Stimulated activated naive CD4-positive, alpha-beta T cell (primary cell): ENCODE measurements at places on chromosomes 7 and 10.
A peak's percentile ranks its signal among the peaks of the same experiment; 100 is the strongest.

DNA sequence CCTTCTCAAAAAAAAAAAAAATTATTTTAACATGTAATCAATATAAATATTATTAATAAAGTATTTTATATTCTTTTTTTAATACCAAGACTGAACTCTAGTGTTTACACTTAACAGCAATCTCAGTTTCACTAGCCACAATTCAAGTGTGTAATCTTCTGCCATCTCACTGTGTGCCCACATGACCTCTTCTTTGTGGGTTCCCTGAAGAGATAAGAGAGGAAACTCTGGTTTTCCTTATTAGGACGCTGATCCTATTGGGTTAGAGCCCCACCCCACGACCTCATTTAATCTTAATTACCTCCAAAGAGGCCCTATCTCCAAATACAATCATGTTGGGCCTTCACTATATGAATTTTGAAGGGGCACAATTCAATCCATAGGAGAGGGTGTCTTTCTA, 177.6 kb downstream of the STK31 start:
- DNase-seq: no peak

DNA sequence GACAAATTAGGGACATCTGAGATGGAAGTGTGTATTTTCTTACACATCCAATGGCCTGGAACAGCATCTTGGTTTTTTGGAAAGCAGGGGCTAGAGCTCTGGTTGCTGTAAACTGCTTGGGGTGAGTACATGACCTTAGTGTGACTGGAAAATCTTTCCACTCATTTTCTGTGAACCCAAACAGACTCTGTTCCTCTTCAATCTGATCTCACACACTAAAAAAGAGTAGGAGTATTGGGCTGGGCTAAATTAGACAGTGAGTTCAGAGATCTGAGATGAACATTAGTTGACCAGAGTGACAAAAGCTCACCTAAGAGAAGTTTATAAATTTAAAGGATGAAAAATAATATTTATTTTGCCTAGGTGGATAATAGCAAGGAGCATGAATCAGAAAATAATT, 59.2 kb downstream of the OR13A1 start:
- no peak for DNase-seq

GRCh38 chr10:13617116-13617515, 30.4 kb downstream of the PRPF18 start:
- DNase-seq: no peak

- DNase-seq: no peak
Observed at GRCh38 chr7:117193564-117193963, 129.3 kb downstream of the WNT2 start.

GRCh38 chr7:35869810-35870209, 69.0 kb downstream of the SEPTIN7 start:
- DNase-seq: no peak

DNA sequence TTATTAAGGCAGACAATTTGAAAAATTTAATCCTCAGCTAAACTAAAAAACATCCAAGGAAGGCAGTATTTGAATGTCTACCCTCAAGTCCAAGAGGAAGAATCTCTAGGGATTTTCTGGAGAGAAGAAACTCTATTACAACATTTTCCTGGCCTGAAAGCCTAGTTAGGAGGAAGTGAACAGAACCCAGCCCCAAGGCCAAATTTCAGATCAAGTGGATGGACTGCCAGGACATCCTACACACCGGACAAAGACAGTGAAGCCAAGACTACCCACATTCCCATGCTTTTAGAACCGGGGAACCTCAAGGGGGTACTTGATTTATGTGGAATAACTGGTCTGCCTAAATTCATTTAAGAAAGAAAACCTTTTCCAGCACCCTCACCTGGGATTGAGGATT, 108.9 kb upstream of the MEOX2 start:
- no peak for DNase-seq

DNA sequence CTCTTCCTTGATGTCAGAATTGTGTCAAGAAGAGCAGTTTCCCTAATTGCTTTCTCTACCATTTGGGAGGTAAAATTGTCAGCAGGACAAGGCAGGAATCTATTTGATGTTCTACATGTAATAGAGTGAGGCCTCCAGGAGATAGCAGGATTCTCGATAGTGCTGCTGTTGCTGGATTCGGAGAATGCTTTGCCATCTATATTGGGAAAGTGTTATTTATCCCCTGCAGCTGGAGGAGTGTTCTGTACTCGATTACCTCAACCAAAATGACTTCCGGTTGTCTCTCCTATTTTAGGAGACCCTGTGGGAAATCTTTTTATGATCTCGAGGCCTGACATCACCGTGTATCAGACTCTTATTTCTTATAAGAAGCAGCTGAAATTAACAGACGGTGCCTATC, 217.1 kb downstream of the TMEM178B start:
- DNase-seq: no peak

DNA sequence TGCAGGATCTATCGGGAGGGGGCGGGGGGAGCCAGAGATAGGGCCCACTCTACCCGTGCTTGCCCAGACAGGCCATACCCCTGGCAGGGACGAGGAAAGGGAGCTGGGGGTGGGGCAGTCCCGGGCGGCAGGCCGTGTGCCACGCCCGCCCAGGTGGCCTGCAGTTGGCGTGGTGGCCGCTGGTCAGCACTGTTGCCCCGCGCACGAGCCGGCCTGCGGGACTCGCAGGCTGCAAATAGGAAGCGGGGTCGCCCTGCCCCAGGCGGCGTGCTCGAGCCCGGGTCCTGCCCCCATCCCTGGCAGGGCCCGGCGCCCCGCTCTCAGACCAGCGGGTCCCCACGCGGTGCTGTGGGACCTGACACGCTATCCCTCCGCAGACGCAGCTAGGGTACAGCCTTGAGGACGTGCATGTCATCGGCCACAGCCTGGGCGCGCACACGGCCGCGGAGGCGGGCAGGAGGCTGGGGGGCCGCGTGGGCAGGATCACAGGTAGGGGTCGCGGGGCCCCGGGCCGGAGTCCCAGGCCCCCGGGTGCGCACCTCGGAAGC, 6.7 kb downstream of the PNLIPRP2 start:
- no peak for DNase-seq

GRCh38 chr7:128361411-128362379, at the start of gene PRRT4:
Gene PRRT4, minus strand, starts transcription at chr7:128361690.
- peak; percentile 22 for DNase-seq

DNA sequence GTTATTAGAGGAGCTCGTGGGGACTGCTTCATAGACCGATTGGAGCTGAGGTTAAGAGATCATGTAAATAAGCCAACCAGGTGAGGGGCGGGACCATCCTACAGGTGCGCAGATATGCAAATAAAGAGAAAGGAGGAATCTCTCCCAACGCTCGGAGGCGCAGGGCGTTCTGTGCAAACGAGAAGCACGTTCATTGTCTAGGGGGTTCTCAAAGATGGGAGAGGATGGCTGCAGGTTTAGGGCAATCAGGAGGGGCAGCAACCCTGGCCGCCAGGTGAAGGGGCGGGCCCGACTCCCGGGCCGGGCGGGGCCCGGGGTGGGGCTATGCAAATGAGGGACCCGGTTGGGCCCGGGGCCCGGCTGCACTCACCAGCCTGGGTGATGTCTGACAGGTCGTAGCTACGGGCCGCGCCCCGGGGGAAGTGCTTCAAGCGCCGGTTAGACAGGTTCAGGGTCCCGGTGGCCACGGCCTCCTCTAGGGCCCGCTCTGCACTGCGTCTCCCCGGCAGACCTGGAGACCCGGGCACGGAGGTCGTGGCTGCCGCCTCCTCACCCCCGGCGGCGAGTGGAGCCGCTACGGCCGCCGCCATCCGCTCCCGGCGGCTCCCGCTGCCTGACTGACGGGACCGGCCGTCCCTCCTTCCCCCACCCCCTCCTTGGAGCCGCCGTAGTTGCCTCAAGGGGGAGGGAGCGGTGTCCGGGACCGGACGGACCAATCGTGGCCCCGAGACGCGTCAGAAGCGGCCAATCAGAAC, at the start of gene LRCH4:
TSS of gene LRCH4 (minus strand) at position 619 of the 755 bp plus-strand sequence. CDS start at position 590, 29 bp downstream.
- DNase-seq: peak; percentile 71

- no peak for DNase-seq
Observed at GRCh38 chr7:18450019-18450418, 45.5 kb upstream of the HDAC9 start.

- DNase-seq: no peak
Observed at GRCh38 chr10:69107176-69107490, 16.8 kb upstream of the VPS26A start.

GRCh38 chr10:32131388-32131787, 75.2 kb upstream of the KIF5B start:
- DNase-seq: no peak

GRCh38 chr10:11328264-11329061, 283.0 kb downstream of the USP6NL start:
- DNase-seq: no peak

GRCh38 chr7:158017111-158018097, 570.2 kb downstream of the PTPRN2 start:
- no peak for DNase-seq

DNA sequence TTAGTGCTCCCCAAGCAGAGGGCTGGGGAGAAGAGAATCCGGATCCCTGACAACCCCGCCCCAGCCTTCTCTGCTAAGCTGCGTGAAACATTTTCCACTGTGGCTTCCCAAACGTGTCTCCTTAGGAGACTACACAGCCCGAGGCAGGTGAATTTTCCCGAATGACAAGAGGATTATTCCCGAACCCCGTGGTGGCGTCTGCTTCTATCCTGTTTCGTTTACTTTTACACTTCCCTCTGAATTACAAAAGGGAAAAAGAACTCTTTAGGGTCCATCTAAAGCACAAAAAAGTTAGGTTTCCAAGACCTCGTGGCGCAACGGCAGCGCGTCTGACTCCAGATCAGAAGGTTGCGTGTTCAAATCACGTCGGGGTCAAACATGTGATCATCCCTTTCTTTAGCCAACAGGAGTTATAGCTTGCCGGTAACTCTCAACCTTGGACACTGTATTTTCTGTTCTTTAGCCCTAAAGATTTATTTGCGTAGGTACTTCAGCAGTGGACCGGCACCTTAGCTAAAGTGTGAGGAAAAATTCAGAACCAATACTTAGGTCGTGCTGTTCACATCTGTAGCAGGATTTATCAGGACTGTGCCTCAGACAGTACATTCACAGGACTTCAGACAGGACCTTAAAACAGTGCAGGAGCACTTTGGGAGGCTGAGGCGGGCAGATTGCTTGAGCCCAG, 3.2 kb upstream of the ZNF789 start:
- DNase-seq: no peak

DNA sequence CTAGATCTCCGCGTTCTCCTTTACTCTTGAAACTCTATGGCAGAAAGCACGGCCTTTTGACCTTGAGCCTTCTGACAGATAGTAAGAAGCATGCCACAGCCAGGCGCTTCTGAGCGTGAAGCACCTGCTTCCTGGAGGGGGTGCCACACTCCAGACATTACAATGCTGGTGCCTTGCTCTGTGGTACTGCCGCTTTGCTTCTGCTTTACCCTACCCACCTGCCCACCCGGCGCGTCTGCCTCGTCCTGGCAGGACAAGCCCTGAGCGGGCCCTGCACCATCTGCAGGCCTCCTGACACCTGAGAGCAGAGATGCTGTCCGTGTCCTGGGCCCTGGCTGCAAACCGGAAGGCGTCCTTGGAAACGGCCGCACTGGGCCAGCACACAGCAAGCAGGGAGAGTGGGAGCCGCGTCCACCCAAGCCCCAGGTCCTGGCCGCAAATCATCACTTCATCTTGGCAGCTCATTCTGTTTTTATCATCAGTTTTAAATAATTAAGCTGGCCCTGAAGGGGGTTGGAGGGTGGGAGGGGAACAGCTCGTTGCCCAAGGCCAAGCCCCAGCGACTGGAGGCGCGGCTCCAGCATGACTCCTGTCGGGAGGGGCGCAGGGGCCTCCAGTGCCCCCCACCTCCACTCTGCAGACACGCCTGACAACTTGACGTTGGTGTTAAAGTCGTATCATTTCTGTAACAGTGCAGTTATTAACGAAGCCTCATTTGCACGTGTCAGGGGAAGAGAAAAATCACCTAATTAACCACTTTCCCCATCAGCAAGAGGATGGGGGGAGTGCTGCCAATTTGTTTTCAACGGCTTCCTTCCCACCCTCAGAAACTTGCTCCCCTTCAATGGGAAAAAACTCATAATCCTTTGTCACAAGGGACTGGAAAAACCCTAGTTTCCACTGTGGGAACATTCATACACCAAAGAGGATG, 132.2 kb downstream of the MAD1L1 start:
- DNase-seq: peak; percentile 27

DNA sequence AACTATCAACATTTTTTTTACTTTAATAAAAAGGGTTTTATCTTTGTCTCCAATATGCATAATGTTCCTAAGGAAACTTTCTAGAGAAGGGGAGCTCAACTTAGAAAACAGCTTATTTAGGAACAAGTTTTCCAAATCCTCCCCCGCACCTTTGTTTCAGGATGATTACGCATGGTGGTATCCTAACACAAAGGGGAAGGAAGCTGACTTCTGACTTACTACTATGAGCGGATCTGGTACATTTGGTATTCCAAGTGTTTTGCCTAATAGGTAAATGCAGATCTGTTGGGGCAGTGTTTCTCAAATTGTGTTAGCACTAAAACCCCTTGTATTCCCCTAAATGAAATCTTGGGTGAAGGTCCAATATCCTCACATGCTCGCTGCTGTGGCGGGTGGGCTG, 229.3 kb upstream of the KLF14 start:
- DNase-seq: no peak
